Left ventricle myocardium inferior (tissue), 1 donor: ENCODE measurements at places on chromosomes 4 and X. TPM values are rescaled to one million over a fixed set of nuclear protein-coding genes. Genes with fewer than 3 reads are reported as not detected.

CXorf49 gene
- total RNA-seq = not detected

RHOH gene
- 0.41 TPM for total RNA-seq

ALPK1 gene
- 3.1 TPM for total RNA-seq

NPY1R gene
- total RNA-seq = 1.6 TPM

PARM1 gene
- 90.7 TPM for total RNA-seq

MAGEA2 gene
- not detected for total RNA-seq

NAA11 gene
- not detected for total RNA-seq

PITX2 gene
- not detected for total RNA-seq

RPS6KA6 gene
- total RNA-seq = 0.41 TPM

SPACA5 gene
- not detected for total RNA-seq

TMEM156 gene
- total RNA-seq = not detected

RTL3 gene
- total RNA-seq = 0.14 TPM

CENPVL1 gene
- not detected for total RNA-seq

CD40LG gene
- total RNA-seq = not detected

GABRE gene
- 31.3 TPM for total RNA-seq

EIF4E gene
- 56.1 TPM for total RNA-seq

LRCH2 gene
- 1.0 TPM for total RNA-seq

WDR17 gene
- total RNA-seq = 0.38 TPM

ATP8A1 gene
- total RNA-seq = 19.2 TPM

KLB gene
- total RNA-seq = not detected

F8A1 gene
- total RNA-seq = 30.3 TPM

HELT gene
- not detected for total RNA-seq

NOX1 gene
- total RNA-seq = not detected

KIAA1210 gene
- total RNA-seq = not detected

FAM47E gene
- 3.0 TPM for total RNA-seq

TRPC5OS gene
- not detected for total RNA-seq

TIGD4 gene
- total RNA-seq = 0.22 TPM

SSX4 gene
- not detected for total RNA-seq

CCDC149 gene
- total RNA-seq = 9.0 TPM

TRMT10A gene
- 4.2 TPM for total RNA-seq

SPARCL1 gene
- total RNA-seq = 292 TPM

ADGRL3 gene
- total RNA-seq = 6.1 TPM

ASB9 gene
- 1.3 TPM for total RNA-seq

ETNPPL gene
- 10.6 TPM for total RNA-seq

FOXR2 gene
- total RNA-seq = not detected

STS gene
- total RNA-seq = 5.3 TPM

CFAP47 gene
- total RNA-seq = not detected

GAB1 gene
- 87.1 TPM for total RNA-seq

MAGEA10 gene
- not detected for total RNA-seq

GSX2 gene
- not detected for total RNA-seq

VCX3B gene
- not detected for total RNA-seq

GLRB gene
- 12.0 TPM for total RNA-seq

FRMD7 gene
- total RNA-seq = 0.14 TPM

STAP1 gene
- total RNA-seq = not detected

ATP11C gene
- total RNA-seq = 3.7 TPM

GLOD5 gene
- not detected for total RNA-seq

MAML3 gene
- 2.6 TPM for total RNA-seq
